Heart left ventricle (tissue), 16 donors: ENCODE measurements at places on chromosomes 5 and 9.

GRCh38 chr5:173672891-173673290, 56.4 kb upstream of the BOD1 start:
- no peak for DNase-seq

- no peak for DNase-seq
Observed at GRCh38 chr5:113578091-113578490, 64.6 kb downstream of the YTHDC2 start.

DNA sequence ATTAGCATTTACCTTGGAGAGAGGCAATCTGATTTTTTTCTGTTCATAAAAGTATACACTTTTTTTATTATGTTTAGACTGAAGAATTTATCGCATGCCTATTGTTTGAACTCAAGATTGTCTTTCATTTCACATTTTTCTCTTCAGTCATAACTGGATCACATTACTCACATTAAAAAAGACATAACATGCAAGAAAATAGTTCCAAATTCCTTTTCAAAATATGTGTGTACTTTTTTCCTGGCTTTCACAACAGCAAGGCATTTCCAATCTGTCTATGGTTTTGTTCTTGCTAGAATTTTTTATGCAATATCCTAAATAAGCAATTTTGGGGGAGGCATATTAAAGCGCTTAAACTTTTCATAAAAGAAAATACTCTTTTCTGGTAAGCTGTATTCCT, 21.2 kb downstream of the FTMT start:
- DNase-seq = no peak

- DNase-seq = no peak
Observed at GRCh38 chr5:54915466-54916027, 69.8 kb downstream of the ESM1 start.

- DNase-seq = no peak
Observed at GRCh38 chr9:33172256-33173238, 5.4 kb upstream of the B4GALT1 start.

DNA sequence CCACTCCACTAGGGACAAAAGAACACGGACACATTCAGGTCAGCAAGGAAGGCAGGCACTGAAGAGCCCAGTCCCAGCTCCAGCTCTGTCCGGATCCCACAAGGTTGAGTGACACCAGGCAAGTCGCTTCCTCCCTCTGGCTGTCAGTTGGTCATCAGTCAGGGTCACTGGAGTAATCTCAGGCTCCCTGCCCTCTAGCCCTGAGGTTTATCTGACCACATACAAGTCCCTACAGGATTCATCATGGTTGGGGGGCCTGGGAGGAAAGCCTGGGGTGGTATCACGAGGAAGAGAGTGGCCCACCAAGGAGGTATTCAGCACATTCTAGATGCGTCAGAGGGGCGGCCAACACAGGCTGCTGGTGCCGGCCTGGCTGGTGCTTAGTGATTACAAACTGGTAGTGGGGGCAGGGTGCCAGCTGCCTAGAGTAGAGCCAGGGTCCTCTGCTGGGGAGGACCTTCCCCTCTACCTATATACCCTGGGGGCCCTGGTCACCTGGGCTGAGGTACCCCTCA, 81.5 kb downstream of the SHB start:
- peak; percentile 75 for DNase-seq

DNA sequence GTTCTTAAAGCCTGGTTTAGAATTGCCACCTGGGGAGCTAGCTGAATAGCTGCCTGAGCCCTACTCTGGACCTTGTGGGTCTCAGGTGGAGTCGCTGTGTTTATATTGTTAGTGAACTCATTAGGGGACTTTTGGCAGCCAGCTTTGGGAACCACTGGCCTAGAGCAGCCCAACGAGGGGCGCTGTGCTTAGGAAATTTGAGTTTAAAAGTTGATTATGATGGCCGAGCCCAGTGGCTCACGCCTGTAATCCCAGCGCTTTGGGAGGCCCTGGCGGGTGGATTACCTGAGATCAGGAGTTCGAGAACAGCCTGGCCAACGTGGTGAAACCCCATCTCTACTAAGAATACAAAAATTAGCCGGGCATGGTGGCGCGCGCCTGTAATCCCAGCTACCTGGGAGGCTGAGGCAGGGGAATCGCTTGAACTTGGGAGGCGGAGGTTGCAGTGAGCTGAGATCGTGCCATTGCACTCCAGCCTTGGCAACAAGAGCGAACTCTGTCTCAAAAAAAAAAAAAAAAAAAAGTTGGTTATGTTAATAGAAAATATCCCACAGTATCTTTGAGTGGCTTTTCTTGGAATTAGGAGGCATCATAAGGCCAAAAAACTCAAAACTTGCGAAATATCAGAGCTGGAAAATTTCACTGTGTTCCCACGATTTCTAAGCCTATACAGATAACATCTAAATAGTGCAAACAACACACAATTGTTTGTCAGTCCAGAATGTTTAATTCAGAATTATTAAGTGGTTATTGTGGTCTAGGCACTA, 809 bp downstream of the MCCC2 start:
- no peak for DNase-seq

- no peak for DNase-seq
Observed at GRCh38 chr5:81027481-81028058, 67.4 kb downstream of the RASGRF2 start.

GRCh38 chr5:173972925-173973615, 15.9 kb upstream of the C5orf47 start:
- peak; percentile 83 for DNase-seq

DNA sequence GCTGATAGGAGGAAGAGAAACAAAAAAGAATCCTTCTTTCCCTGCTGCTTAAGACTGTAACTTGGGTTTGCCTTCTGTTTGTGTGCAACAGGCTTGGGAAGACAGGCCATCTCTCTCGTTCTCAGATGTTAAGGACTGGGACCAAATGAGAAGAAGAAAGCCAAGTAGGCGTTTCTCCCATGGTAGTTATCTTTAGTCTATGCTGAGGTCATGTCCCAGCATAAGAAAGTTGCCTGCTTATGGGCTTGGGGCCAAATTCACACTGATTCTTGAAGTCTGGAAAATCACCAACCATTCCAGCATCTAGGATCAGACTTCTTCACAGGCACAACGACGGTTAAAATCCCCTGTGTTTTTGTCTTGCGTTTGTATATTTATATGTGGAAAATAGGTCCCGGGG, 44.2 kb upstream of the PALM2AKAP2 start:
- peak; percentile 48 for DNase-seq

GRCh38 chr5:6465831-6466790, 17.5 kb downstream of the UBE2QL1 start:
- no peak for DNase-seq

- no peak for DNase-seq
Observed at GRCh38 chr5:159836691-159837090, 79.6 kb upstream of the ADRA1B start.

- no peak for DNase-seq
Observed at GRCh38 chr9:131545786-131546335, 538 bp downstream of the PRRT1B start.

GRCh38 chr5:157729858-157730257, 1.4 kb upstream of the THG1L start:
- DNase-seq = no peak

DNA sequence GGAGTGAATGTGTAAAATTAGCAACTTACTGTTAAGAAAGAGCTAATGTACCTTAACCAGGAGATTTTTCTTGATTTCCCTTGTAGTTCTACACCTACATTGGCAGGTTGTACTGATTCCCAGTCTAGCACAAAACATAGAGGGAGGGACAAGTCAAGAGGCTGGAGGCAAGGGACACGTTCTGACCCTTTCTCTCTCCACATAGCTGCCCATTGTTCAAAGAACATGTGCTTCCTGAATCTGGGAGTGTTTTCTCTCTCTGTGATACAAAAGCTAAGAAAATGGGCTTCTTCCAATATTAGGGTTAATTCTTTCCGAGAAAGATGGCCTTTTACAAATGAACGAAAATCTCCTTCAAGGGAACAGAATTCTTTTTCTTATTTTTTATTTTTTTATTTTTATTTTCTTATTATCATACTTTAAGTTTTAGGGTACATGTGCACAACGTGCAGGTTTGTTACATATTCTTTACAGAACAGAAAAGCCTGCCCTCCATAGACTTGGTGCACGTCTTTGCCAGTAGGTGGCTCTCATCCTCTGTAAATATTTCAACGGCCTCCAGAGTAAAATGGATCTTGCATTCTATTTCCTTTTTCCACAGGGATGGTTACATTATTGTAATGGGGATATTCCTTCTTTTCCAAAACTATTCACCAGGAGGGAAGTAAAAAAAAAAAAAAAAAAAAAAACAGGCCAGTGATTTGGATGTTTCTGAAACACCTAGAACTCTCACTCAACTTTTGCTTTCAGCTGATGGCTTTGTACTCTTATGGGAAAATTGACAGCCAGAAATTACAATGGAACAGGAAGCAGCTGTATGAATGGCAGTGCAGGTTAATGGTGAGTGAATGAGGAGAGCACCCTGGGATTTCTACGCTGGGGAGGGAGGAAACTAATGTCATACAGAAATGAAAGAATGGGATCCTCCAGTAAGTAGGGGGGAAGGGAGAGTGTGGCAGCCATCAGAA, 13.1 kb upstream of the IFNA5 start:
- DNase-seq = no peak

DNA sequence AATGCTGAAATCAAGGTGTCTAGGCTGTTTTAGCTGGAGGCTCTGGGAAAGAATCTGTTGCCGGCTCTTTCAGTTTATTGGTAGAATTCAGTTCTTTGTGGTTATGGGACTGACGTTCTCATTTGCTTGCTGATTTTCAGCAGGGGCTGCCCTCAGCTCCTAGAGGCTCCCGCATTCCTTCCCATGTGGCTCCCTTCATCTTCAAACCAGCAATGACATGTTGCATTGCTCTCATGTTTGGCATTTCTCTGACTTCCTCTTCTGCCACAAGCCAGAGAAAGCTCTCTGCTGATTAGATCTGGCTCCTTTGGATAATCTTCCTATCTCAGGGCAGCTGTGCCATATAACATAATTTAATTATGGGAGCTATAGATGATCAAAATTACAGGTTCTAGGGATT, 360.3 kb downstream of the LRRC70 start:
- DNase-seq = no peak

DNA sequence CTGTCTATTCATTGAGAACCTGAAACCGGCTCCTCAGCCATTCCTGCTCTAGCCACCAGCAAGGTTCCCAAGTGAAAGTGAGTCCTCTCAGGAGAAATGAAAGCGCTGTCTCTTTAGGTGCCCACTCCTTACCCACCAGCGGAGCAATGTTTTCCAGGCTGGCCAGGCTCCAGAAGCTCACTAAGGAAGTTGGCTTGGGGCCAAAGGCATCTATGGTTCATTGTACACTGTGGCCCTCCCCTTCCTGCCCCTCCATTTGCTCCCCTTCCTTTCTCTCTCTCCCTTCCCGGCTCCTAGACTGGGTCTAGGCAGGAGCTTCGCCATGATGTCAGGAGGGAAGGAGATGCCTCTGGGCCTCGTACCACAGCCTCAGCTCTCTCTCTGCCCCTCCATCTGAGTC, 1.1 kb upstream of the GABRP start:
- no peak for DNase-seq

- no peak for DNase-seq
Observed at GRCh38 chr9:72728031-72728770, 206.8 kb downstream of the TMC1 start.

DNA sequence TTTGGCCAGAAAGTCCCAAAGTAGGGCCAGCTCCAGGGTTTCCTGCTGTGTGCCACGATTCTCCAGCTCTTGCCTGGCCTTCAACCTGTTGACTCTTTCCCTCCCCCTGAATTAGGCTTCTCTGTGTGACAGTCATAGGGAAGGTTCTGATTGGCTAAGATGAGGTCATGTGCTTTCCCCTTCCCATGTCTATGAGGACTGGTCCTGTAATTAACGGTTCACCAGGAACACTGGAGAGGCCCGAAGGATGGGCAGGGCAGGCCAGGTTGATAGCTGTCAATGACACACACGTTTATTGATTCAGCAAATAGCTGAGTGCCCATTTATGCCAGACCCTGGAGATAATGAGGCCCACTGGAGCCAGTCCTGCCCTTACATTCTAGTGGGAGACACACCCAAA, 9.0 kb upstream of the PRR7 start:
- no peak for DNase-seq

- no peak for DNase-seq
Observed at GRCh38 chr5:56183506-56183905, 49.6 kb downstream of the ANKRD55 start.

DNA sequence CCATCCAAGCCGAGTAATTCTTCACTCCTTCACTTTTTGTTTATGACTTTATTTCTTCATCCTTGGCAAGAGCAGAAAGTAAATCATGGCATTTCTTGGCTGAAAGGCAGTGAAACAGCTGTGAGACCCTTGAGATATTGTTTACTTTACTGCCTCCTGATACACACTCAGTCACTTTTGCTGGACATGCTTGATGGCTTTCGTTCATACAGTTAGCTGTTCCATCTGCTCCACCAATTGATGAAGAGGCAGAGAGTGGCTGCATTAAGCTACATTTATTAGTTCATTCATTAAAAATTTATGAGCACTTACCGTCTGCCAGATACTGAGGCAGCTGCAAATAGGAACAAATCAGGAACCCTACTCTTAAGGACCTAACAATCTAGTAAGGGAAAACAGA, 184.4 kb upstream of the OR13F1 start:
- DNase-seq = no peak

DNA sequence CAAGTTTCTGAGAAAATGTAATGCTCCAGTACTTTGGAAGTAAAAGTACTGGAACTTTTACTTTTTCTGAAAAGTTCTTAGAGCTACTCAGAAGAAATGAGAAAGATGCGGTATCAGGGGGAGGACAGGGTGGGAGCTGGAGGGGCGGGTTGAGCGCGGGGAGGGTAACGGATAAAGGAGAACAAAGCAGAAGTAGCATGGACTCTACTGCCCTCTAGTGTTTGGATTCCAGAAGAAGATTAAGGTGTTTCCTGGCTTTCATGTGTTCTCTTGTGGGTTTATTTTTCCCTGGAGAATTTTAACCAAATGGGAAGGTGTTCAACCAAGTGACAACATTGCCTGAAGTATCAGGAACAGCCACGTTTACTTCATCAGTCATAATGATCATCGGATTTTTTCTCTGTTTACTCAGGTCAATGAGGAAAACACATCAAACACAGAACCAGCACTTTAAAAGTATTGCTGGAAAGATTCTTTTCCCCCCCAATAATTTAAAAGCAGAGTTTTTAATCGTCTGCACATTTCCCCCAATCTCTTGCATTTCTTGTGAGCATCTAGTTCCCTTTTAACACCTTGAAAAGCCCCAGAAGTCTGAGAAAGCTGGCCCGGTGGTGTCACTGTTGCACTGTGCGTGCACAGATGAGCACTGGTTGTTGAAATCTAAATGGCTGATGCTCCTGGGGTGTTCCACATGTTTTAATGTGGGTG, 190.6 kb downstream of the MPDZ start:
- DNase-seq = no peak

DNA sequence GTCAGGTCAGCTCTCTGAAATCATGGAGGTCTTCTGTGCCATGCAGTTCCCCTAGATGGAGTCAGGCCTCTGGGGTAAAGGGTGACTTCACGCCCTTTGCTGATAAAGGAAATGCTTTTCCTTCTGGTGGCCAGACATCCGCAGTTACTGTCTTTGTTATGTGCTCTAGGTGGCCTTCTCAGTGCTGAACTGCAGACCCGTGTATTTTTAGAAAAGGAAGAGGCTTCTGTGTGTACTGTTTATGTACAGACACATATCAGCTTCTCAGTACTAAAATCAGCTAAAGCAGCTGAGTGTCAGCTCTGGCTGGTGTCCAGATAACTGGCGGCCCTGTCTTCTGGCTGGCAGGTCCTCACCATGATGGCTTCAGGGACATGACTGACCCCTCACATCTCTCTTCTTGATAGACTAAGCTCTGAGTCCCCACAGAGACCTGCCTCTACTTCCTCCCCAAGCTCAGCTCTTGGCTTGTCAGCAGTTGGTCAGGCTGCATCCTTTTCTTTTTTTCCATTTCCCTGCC, 75.3 kb downstream of the ARHGAP26 start:
- DNase-seq = peak; percentile 50

GRCh38 chr5:149796836-149797235, 66.7 kb downstream of the PPARGC1B start:
- no peak for DNase-seq

- no peak for DNase-seq
Observed at GRCh38 chr9:89418474-89418845, 79.5 kb downstream of the SEMA4D start.
